Stimulated activated CD4-positive, alpha-beta T cell treated with anti-CD3 and anti-CD28 coated beads, Interleukin-4, amount 100 ng/mL, for 1 hour (primary cell): ENCODE measurements at places on chromosomes 13 and 19.

DNA sequence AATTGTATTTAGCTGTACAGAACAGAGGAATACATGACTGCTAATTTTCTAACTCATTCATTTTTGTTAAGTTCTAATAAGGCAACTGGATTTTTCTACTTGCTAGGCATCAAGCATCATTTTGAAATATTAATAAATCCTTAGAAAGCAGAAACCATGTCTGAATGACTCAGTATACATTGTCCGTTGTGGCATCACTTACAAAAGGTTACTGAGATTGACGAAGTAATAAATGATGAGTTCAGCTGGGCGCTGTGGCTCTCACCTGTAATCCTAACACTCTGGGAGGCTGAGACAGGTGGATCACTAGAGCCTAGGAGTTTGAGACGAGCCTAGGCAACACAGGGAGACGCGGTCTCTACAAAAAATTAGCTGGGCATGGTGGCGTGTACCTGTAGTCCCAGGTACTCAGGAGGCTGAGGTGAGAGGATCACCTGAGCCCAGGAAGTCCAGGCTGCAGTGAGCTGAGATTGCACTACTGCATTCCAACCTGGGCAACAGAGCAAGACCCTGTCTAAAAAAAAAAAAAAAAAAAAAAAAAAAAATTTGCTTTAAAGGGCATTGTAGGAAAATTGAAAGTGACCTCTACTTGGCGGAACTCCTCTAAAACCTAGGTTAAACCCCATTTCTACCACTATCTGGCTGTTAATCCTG, 36.6 kb downstream of the LHFPL6 start:
- no peak for DNase-seq

DNA sequence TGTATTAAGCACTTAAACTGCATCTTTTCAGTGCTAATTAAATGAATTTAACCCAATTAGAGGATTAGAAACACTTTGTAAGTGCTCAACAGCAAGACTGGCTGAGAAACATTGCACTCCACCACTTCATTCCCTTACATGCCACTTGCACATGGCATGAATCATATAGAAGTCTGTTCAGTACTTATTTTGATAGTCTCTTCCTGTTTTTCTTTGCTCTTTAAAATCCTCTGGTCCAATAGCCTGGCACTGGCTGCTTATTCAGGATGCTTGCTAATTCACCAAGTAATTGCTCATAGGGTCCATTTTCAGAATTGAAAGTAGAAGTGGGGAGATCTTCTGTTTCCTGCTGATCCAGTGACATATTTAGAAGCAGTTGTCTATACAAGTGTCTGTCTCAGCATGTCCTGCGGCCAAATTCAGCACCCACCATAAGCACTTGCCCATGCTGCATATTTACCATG, 900.1 kb downstream of the PCDH9 start:
- no peak for DNase-seq

GRCh38 chr19:13958043-13958442, 5.7 kb downstream of the DCAF15 start:
- DNase-seq: no peak

- no peak for DNase-seq
Observed at GRCh38 chr19:9878511-9879196, 43.5 kb downstream of the PIN1 start.

DNA sequence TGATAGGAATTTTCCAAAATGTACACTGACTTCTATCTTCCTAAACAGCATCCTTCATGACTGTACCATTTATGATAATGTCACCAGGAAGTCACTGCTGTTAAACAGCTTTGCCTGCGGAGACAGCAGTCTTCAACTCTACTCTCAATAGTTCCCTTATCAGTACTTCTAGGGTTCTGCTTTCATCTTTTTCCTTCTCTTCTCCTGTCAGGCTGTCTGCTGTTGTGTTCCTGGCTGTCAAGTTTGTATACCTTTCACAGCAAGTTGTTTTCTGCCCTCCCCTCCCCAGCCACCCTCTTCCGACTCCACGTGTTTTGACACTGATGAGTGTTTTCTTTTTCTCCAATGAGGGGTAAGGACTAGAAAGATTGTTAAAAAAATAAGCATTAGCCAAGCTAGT, 2.2 kb downstream of the UPF3A start:
- DNase-seq: no peak

DNA sequence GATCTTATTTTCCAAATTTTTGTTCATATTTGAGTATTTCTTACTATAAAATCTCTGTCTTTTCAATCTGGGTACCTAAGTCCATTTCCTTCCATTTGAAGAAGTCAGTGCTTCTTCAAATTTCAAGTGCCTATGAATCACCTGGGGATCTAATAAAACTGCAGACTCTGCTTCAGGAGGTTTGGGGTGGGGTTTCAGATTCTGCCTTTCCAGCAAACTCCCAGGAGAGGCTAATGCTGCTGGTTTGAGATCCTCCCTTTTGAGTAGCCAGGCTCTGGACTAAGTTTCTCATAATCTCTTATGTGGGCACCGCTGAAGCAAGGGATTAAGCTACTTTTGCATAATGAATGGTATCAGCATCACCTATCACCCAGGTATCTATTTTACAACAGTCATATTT, 242.4 kb downstream of the RGCC start:
- no peak for DNase-seq

DNA sequence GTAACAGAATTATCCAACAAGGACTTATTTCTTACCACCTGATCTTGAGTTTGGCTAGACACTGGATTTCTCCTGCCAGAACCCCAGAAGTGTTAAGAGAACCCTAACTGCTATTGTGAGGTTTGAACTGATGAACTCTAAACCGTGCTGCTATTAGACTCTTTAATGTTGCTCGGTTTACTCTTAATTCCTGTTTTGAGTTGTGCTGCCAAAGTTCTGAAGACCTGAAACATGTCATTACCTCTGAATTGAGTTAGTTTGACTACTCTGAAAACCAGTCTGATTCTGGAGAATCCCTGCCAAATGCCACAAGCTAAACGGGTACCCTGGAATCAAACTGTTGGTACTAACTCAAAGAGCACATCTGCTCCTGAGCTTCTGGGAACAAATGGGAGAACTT, 215.5 kb downstream of the KLF12 start:
- DNase-seq: no peak

- no peak for DNase-seq
Observed at GRCh38 chr19:51810223-51810622, 15.3 kb downstream of the FPR3 start.

- DNase-seq: no peak
Observed at GRCh38 chr13:109747524-109747923, 38.9 kb downstream of the IRS2 start.

GRCh38 chr13:52934258-52934657, 85.8 kb upstream of the PCDH8 start:
- DNase-seq: no peak

DNA sequence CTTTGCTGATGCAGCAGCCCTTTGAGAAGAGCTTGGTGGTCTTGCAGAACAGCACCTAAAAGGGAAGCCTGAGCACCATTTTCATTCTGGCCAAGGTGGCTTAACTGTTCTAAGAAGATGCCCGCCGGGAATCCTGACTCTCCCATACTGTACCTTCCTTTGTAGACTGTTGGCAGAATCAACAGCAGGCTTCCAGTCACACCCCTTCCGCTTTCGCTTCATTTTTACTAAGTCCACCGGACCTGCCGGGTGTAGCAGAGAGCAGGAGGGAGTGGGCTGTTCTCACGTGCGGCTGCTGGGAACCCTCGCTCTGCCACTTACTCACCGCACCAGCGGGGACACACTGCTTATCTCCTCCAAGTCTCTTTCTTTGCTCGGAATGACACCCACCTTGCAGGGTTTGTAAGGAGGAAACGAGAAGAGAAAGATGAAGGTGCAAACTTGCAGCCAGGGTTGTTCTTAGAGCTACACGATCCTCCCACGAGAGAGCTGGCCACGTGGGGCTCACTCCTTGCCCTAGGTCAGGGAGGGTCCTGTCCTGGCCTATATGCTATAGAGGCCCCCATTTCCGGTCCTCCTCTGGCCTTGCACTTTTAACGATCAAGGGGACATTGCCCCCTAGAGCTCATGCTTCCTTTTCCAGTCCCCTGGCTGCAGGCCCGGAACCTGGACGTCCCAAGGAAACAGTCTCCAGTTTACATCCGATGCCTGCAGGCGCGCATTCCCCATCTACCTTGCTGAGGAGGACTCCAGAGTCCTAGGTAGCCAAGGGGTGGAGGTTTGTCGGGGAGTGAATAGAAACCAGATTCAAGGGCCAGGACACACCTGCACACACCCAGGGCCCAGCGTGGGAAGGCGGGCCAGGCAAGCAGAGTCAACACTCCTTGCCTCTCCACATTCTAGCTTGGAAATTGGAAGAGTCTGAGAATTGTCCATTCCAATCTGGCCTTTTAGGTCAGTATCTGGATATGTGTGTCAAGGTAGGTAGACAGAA, 453.6 kb downstream of the IRS2 start:
- no peak for DNase-seq

DNA sequence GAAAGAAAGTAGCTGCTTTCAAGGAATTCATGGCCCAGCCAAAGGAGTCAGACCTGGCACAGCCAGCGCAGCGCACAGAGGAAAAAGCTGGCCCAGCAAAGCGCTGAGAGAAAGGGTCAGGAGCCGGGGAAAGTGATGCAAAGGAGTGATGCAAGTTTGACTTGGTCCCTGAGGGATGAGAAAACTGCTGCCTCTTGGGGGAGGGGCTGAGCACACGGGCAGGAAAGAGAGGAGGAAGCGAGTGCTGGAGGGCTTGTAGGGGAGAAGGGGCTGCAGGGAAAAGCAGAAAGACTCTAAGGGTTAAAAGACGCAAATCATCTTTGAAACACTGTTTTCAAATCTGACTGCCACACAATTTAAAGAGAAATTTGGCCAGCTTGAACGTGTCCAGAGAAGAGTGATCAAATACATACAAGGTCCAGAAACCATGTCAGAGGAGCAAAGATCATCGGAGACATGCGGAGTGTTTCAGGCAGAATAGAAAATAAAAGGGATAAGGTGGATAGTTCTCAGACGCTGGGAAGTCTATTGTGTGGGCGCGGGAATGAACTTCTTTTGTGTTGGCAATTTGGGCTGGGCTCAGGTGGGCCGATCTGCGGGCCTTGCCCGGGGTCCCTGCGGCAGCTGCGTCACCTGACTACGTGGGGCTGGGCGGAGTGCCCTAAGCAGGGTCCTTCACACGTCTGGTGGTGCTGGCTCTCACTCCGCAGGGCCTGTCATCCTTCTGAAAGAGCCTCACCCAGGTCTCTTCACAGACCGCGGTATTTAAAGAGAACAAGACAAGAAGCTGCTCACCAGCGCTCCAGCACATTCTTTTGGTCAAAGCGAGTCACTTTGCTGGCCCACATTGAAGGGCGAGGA, 18.1 kb downstream of the N4BP2L1 start:
- DNase-seq: no peak

GRCh38 chr13:102935896-102936321, 90.1 kb downstream of the ERCC5 start:
- no peak for DNase-seq

DNA sequence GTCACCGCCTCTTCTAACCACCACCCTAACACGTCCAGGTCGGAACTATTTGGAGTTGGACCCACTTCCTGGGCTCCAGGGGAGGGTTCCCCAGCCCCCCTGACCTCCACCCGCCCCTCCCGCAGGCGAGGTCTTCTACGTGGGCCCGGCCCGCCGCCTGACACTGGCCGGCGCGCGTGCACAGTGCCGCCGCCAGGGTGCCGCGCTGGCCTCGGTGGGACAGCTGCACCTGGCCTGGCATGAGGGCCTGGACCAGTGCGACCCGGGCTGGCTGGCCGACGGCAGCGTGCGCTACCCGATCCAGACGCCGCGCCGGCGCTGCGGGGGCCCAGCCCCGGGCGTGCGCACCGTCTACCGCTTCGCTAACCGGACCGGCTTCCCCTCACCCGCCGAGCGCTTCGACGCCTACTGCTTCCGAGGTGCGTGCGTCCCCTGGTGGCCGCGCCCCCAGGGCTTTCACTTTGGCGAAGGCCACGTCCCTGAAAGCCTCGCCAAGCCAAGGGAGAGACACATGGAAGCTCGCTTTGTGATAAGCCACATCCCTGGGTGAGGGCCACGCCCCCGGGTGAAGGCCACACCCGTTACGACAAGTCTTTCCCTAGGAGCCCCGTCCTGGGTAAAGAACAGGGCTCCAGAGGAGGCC, 13.2 kb downstream of the NCAN start:
- peak; percentile 73 for DNase-seq

DNA sequence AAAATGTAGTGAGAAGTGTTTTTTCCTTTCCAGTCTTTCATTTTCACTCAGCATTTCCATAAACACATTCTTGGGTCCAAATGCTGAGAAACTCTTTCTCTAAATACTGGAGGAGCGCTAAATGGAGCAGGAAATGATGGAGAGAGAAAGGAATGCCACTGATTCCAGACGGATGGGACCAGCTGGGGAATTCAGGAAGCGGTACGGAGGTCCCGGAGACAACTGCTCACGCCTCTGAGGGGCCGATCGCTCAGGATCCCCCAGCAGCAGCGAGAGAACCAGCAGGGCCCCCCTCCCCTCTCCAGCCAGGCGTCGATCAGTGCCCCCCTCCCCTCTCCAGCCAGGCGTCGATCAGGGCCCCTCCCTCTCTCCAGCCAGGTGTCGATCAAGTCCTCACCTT, 13.2 kb downstream of the RASA3 start:
- no peak for DNase-seq

- DNase-seq: no peak
Observed at GRCh38 chr19:33405553-33406461, 32.3 kb downstream of the CEBPG start.

DNA sequence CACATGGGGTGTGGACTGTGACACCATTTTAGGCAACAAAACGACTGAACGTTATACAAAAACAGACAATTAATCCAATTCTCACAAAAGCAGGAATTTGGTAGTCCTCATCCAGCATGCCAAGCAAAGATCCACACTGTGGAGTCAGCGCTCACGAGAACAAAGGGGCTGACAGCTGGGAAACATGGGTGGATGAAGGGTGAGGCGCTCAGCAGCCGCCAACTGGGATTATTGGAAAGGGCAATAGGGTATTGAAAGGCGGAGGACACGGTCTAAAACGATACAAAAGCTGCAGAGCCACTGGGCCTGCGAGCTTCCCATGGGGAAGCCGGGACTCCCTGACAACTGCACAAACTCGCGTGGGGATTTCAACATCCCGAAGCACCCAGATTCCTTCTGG, 4.7 kb upstream of the ZNF813 start:
- DNase-seq: no peak

DNA sequence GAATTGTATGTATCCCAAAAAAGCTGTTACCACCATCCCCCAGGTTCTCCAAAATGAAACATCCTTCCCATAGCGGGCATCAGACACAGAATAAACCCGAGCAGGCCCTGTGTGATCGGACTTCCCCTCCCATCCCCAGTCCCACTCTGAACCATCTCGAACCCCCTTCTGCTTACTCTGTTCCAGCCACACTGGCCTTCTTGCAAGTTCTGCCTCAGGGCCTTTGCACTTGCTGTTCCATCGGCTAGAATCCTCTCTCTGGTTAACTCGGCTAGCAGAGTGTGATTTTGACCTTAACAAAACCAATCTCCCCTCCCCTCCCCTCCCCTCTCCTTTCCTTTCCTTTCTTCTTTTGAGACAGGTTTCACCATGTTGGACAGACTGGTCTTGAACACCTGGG, 15.7 kb downstream of the AP2S1 start:
- no peak for DNase-seq
